ENCODE measurements at places on chromosomes 2 and 18. TPM values are rescaled to one million over a fixed set of nuclear protein-coding genes. Genes with fewer than 3 reads are reported as not detected.

SERPINB10 gene
- not detected for total RNA-seq

CHRNA1 gene
- 0.90 TPM for total RNA-seq

COL4A4 gene
- total RNA-seq: not detected

TEX44 gene
- total RNA-seq: not detected

LIMS3 gene
- 7.8 TPM for total RNA-seq
